ENCODE measurements at places on chromosomes 2 and 18. TPM values are rescaled to one million over a fixed set of nuclear protein-coding genes. Genes with fewer than 3 reads are reported as not detected.
A peak's percentile ranks its signal among the peaks of the same experiment; 100 is the strongest.

DNA sequence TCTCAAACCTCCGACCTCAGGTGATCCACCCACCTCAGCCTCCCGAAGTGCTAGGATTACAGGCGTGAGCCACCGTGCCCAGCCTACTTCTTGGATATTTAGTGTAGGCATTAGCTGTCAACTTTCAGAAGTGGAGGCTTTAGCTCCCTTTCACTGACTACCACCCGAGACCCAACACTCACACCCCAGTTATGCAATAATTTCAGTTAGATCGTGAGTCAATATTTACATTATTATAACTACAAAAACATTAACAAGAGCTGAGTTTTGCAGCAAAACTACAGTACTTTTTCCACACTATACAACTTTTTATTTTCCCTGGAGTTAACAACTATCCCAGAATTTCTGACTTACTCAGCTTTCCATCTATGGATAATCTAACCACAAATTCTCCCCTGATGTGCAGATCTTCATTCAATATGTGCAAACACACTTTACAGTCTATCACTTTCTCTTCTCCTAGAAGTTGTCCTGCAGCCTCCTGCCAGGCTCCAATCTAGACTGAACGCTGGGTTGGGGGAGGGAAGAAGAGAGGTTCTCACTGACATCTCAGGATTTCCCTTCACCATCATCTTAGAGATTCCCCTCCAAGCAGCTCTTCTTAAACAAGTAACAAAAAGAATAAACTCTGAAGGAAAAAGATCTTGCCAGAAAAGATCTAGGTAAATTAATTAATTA, 10.1 kb downstream of the TBC1D8 start:
- no peaks in the 10 kb centered on the region for H3K27me3 ChIP-seq
- H3K4me1 ChIP-seq = peaks cover 2% of the 10 kb centered on the region
- no peaks in the 10 kb centered on the region for H3K36me3 ChIP-seq
- no peak for DNase-seq
- H3K4me3 ChIP-seq = no peak overlapping the region

DNA sequence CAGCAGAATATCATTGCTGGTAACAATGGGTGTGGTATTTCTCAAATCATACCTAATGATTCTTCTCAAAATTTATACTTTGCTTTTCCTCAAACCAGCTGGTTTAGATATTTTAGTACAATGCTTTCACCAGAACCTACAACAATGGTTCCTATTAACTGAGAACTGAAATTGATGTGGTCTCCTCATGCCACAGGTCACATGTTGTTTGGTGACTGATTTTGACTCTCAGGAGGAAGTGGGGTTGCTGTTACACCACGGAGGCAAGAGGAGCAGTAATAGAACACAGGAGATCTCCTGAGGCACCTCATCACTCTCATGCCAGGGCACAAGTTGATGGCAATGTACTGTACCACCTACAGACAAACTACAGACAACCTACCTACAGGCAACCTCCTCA, 3.0 kb upstream of the CEP68 start:
- H3K27ac ChIP-seq = no peak overlapping the region
- peaks cover 5% of the 10 kb centered on the region for H3K4me1 ChIP-seq
- H3K36me3 ChIP-seq = no peaks in the 10 kb centered on the region
- DNase-seq = no peak

- no peak overlapping the region for H3K27ac ChIP-seq
- no peaks in the 10 kb centered on the region for H3K27me3 ChIP-seq
- H3K4me1 ChIP-seq = no peaks in the 10 kb centered on the region
- H3K4me3 ChIP-seq = no peak overlapping the region
- peaks cover 3% of the 10 kb centered on the region for H3K36me3 ChIP-seq
Measured at GRCh38 chr2:112239862-112240261, 15.0 kb downstream of the ZC3H8 start.

DNA sequence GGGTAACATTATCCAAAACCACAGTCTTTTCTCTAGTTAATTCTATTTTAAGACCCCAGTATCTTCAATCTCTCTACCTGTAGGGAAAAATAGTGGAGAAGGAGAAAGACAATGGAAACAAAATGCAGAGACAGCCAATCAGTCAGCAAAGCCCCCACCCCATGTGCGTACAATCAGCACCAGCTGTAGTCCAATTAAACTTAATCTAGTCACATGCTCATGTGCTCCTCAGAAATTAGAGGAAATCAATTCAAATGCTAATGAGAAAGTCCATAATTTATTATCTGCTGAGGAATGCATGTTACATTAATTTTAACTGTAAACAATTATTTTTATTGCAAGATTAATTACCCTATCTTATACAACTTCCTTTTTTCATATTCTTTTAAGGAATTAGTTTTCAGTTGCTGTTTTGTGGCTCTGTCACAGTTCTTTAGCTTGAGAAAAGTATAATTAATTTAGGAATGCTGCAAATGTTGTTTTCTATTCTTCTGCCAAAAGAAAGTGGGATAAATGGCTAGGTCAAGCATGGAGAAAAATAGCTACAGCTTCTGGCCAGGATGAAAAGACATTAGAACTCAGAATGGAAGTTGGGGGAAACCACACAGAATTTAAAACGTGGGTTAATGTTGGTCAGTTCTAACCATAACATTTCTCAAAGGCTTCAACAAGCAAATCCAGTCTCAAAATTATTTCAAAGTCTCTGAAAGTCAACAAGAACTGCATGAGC, 232.4 kb upstream of the HNRNPA3 start:
- no peak overlapping the region for H3K4me3 ChIP-seq
- H3K4me1 ChIP-seq = peaks cover 4% of the 10 kb centered on the region
- H3K36me3 ChIP-seq = no peaks in the 10 kb centered on the region
- no peaks in the 10 kb centered on the region for H3K27me3 ChIP-seq
- no peak for DNase-seq

DNA sequence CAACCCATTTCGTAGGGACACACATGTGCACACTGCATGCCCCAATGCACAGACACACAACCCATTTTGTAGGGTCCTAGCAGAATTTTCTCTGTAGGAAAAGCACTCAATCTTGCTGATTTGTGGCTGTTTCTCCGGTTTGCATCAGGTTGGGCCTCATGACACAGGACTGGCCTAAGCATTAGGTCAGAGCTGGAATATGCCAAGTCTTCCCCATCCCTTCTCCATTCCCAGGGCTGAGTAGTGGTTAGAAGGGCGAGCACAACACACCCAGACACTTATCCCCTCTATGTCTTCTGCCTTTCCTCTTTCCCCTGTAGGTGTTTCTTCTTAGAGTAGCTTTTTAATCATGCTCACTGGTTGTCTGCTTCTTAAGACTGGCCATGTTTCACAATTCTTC, 295.9 kb downstream of the SOX11 start:
- no peak overlapping the region for H3K4me3 ChIP-seq
- DNase-seq = no peak
- no peaks in the 10 kb centered on the region for H3K4me1 ChIP-seq
- H3K27ac ChIP-seq = no peak overlapping the region
- H3K27me3 ChIP-seq = no peaks in the 10 kb centered on the region
- H3K36me3 ChIP-seq = no peaks in the 10 kb centered on the region

DNA sequence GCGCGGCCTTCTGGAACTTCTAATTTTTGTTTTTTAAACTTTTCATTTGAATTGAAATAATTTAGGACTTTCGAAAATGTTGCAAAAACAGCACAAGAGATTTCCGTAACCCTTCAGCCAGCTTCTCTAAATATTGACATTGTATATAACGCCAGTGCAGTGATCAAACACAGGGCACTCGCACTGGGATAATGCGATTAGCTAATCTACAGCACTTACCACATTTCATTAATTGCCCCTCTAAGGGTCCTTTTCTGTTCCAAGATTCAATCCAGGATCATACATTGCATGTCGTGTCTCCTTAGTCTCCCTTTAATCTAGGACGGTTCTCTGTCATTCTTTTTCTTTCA, 343 bp upstream of the CD302 start:
- H3K27me3 ChIP-seq = no peaks in the 10 kb centered on the region
- H3K4me3 ChIP-seq = peak overlapping the region; percentile 0
- no peak overlapping the region for H3K27ac ChIP-seq

GRCh38 chr2:241619597-241620418, 17.1 kb downstream of the THAP4 start:
- no peak for DNase-seq
- H3K4me1 ChIP-seq = peaks cover 13% of the 10 kb centered on the region
- H3K27me3 ChIP-seq = no peaks in the 10 kb centered on the region
- H3K27ac ChIP-seq = no peak overlapping the region

GRCh38 chr2:237693291-237693994, 66.1 kb downstream of the LRRFIP1 start:
- H3K4me1 ChIP-seq = peaks cover 7% of the 10 kb centered on the region
- peak overlapping the region; percentile 90 for H3K27ac ChIP-seq
- no peak for DNase-seq
- peak overlapping the region; percentile 75 for H3K4me3 ChIP-seq
- H3K27me3 ChIP-seq = no peaks in the 10 kb centered on the region

DNA sequence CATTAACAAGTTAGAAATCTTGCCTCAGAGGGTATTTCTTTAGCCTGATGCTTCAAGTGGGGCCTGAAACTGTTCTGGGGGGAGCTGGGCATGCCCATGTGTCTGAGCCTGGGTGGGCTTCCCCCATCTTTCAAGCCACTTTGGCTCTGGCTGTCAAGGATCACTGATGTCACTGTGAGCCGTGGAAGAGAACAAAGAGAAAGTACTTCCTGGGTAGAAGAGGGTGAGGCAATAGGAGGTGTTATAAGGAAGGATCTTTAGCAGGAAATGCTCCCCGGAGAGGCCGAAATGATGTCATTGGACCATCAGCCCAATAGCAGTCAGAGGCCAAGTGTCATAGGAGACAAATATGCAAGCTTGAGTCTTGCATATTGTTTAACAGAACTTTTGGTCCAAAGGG, 228.4 kb upstream of the MEX3C start:
- DNase-seq = no peak
- no peak overlapping the region for H3K27ac ChIP-seq
- H3K27me3 ChIP-seq = no peaks in the 10 kb centered on the region
- H3K4me1 ChIP-seq = no peaks in the 10 kb centered on the region
- no peaks in the 10 kb centered on the region for H3K36me3 ChIP-seq

DNA sequence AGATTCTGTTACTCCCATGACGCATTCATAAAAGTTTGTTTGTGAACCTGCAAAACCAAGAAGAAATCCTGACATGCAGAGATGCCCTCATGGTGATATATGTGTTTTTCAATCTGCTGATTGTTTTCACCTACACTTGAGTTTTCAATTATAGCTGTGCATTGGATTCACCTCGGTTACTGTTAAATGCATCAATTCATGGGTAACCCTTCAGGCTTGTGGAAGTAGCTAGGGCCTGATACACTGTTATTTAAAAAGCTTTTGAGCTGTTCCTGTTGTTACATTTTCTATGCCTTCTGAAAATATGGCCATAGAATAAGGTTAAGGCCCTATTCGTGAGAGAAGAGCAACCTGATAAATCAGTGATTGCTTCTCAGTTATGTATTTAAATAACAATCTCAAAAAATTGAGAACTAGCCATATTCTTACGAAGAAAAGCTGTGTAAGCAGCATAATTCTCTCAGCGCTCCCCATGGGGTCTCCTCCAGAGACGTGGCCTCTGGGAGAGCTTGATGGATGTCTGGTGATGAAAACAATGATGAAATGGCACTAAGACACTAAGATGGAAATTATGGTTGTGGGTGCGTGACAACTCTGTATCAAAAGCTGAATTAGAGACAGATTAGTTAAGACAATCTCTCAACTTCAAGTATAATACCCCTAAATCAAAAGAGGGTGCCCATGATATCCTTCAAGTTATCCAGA, 60.5 kb downstream of the RIT2 start:
- no peak overlapping the region for H3K4me3 ChIP-seq
- no peaks in the 10 kb centered on the region for H3K27me3 ChIP-seq
- H3K27ac ChIP-seq = no peak overlapping the region
- no peak for DNase-seq

- H3K4me1 ChIP-seq = no peaks in the 10 kb centered on the region
- peak; percentile 71 for DNase-seq
- no peak overlapping the region for H3K27ac ChIP-seq
- H3K36me3 ChIP-seq = no peaks in the 10 kb centered on the region
Measured at GRCh38 chr2:181095486-181095885, 115.1 kb downstream of the UBE2E3 start.

DNA sequence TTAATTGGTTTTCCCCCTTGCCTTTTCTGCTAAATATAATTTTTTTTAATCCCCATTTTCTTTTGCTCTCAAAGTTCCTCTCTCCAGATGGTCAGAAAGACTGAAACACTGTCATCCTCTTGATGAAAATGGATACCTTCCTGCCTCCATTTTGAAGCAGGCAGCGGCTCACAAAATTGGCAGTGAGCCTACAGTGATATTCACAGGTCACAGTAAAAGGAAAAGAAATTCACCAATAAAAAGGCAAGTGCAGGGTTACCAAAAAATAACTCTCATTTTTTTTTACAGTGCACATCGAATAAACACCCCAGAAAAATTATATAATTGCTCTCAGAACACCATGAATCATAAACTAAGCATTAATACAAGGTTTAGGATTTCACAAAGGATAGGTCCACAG, 307.5 kb downstream of the TCF4 start:
- H3K27ac ChIP-seq = no peak overlapping the region
- DNase-seq = no peak
- H3K4me1 ChIP-seq = no peaks in the 10 kb centered on the region
- H3K36me3 ChIP-seq = peaks cover 2% of the 10 kb centered on the region

GRCh38 chr18:72539901-72540300, 4.2 kb downstream of the CBLN2 start:
- H3K27me3 ChIP-seq = peaks cover 21% of the 10 kb centered on the region
- no peak overlapping the region for H3K4me3 ChIP-seq
- H3K36me3 ChIP-seq = no peaks in the 10 kb centered on the region
- no peak for DNase-seq

DNA sequence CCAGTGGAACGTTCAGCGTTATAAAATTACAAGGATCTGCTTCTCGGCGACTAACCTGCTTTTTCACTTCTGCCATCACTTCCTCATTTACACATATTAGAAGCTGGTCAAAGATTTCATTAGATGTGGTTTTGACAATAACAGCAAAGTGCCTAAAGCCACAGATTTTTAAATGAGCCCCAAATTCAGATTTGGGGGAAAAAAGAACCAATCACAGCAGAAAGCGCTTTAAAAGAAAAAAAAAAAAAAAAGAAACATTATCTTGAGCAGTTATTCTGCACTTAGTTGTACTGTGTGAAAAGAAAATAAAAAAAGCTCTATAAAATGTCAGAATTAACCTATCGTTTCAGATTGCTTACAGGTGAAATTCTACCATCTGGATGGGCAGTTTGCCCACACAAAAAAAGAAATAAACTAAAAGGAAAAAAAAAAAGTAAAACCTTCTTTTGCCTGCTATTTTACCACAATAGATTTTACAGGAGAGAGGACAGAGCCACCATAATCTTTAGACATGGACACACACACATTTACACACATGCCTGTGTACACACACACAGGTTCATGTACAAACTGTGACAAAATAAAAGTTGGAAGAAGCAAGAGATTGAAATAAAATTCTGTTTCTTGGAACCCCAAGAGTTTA, 167.2 kb downstream of the TCF4 start:
- H3K36me3 ChIP-seq = no peaks in the 10 kb centered on the region
- peak overlapping the region; percentile 47 for H3K27ac ChIP-seq
- DNase-seq = no peak
- no peaks in the 10 kb centered on the region for H3K27me3 ChIP-seq
- H3K4me1 ChIP-seq = no peaks in the 10 kb centered on the region

C1QL2 gene
- not detected for total RNA-seq

TAF4B gene
- 4.9 TPM for total RNA-seq

DSG4 gene
- total RNA-seq = not detected

EGR4 gene
- not detected for total RNA-seq

GULP1 gene
- 34.4 TPM for total RNA-seq

RETREG2 gene
- 106 TPM for total RNA-seq

ALLC gene
- total RNA-seq = not detected

TLX2 gene
- not detected for total RNA-seq

MOB4 gene
- 23.0 TPM for total RNA-seq

Data from kidney (tissue), 22 donors.